ENCODE measurements at places on chromosomes 2 and 18. TPM values are rescaled to one million over a fixed set of nuclear protein-coding genes. Genes with fewer than 3 reads are reported as not detected.

Gene CAVIN2
- total RNA-seq = 43.4 TPM

Gene COQ10B
- total RNA-seq = 6.0 TPM

Gene HAAO
- total RNA-seq = 7.2 TPM

Gene EPHA4
- total RNA-seq = 51.2 TPM

Gene FBXO15
- not detected for total RNA-seq

Gene PLEK
- total RNA-seq = 1.5 TPM

Gene CRIM1
- total RNA-seq = 273 TPM

Gene DPP4
- total RNA-seq = 1.7 TPM

Gene CPSF3
- total RNA-seq = 5.3 TPM

Gene PIEZO2
- total RNA-seq = 3.1 TPM

Gene AMER3
- not detected for total RNA-seq

Gene PCARE
- total RNA-seq = not detected

Gene CYRIA
- total RNA-seq = 7.1 TPM

Gene UGT1A4
- total RNA-seq = not detected

Gene UGT1A9
- total RNA-seq = not detected
